Fibroblast of villous mesenchyme (primary cell): ENCODE measurements at places on chromosomes 1 and 21. TPM values are rescaled to one million over a fixed set of nuclear protein-coding genes. Genes with fewer than 3 reads are reported as not detected.

CD1E gene
- not detected in 2 replicates for total RNA-seq

CAPN8 gene
- total RNA-seq: not detected in 2 replicates

CRABP2 gene
- total RNA-seq: 39.0 and 80.7 TPM in 2 replicates

CFHR4 gene
- total RNA-seq: not detected in 2 replicates
